ENCODE measurements at places on chromosomes 5 and 9.

DNA sequence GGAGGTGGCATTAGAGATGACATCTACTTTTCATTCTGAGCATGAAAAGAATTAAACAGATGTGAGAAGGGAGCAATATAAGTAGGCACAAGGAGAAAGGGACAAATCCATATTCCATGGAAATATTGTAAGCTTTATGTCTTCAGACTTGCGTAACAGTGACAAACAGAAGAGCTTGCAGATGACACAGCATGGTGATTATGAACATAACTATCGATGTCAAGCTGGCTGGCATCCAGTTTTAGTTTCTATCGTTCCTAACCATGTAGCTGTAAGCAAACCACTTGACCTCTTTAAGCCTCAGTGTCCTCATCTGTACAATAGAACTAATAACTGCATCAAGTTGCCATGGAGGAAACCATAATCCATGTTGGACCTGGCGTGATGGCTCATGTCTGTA is 246.7 kb upstream of the ADRA1B start:
- DNase-seq = no peak

DNA sequence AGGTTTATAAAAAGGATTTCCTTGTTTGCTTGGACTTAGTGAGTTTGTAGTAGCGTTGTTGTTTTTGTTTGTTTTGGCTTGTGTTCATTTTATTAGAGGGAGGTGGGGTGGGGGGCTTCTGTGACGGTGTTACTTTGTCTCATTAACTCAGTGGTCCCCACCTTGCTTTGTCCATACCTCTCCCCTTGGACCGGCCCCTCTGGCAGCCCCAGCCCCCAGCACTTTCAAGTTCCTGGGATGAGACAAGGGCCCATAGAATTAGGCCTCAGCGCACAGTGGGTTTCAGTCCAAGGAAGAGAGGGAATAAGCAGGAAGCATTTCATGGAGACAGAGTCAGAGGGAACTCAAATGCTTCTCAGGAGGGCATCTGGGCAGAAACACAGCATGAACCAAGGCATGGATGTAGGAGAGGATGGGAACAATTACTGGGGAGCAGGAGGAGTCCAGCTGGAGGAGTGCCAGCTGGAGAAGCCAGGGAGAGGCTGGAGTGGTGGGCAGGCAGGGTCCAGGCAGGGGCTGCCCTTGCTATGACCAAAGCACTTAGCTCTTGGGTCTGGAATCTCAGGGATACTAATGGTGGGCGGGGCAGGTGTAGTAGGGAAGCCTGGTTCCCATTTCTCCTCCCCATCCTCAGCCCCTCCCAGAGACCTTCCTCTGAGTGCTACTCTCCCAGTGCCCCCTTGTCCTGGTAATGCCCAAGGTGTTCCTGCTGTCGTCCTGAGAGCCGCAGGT is 23.5 kb upstream of the ENHO start:
- DNase-seq = no peak

GRCh38 chr5:172849606-172850453 is 15.8 kb downstream of the ERGIC1 start:
- no peak for DNase-seq

GRCh38 chr9:72065076-72065475 is 4.7 kb upstream of the C9orf57 start:
- no peak for DNase-seq

DNA sequence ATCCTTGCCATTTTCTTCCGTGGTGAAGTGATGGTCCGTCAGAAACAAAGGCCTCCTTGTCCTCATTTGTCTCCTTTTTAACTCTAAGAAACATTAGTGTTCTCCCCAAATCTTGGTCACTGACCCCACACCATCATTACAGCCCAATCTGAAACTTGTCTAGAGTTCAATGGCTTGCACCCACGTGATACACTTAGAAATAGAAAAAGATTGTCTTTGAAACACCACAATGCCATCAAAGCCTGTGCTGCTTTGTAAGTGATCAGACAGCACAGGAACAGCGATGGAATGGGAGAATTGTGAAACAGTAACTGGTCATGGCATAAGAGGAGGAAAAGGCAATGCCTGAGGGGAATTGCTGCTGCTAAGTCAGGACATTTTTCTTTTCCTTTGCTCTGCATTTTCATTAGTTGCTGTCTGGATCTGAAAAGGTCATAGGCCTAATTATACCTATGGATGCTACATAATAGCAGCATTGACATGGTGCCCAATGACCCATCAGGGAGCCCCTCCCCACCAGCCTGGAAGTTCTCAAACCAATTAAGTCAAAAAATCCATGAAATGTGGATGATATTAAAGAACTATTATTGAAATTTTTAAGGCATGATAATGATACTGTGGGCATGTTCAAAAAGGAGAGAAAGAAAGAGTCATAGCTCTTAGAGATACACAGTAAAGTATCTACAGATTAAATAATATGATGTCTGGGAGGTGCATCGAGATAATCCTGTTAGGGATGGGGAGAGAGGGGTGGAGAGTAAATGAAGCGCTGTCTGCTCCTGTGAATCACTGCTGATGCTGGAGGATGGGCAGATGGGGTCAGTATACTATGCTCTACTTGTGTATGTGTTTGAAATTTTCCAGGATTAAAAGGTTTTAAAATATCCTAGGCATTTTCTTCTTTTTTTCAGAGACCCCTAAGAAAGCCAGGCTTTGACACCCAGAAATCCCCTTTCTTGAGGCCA is 83.6 kb downstream of the ENC1 start:
- no peak for DNase-seq

DNA sequence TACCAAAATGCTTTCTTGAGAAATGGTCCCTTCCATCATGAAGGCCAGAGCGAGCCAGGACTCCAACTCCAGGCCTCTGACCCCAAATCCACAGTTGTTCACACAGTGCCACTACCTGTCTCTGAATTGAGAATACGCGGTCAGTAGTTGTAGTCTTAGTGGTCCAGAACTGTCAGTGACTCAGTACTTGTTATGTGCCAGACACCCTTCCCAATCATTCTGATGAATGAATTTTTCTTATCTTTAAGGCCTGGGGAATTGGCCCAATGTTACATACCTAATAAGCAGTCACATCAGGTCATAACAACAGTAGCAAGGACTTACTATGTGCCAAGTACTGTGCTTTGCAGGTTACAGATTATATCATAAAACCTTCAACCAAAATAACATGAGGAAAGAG is 72.7 kb upstream of the RARS1 start:
- no peak for DNase-seq

DNA sequence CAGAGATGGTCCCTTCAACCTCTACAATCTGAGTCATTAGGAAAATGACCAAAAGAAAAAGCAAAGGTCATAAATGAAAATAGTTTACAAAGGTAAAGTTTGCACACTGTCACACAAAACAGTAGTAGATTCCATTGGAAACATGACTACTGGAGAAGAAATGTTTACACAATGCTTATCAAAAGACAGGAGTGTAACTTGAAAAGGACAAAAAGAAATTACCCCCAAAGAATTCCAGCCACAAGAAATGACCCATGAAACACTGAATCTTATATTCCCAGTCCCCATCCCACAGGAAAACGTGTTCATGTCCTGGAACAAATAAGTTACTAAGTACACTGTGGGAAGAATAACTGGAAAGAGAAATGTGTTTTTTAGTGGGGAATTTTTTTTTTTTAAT is 385.1 kb downstream of the SEMA5A start:
- DNase-seq = no peak

DNA sequence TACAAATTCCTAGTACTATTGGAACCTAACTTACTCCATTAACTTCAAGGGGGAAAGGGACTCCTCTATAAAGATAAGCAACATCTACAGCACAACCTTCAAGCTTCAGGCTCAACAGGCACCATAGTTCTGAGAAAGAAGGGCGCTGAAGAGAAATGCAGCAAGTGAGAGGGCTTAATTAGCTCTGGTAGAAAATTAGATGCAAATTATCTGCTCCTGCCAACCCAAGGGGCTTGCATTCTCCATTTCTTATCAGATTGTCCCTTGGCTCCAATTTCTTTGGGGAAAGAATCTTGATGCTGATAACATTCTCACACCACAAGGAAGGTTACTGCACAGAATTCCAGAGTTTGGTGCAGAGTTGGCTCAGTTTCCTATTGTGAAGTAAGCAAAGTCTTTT is 214.6 kb downstream of the GABRG2 start:
- no peak for DNase-seq

DNA sequence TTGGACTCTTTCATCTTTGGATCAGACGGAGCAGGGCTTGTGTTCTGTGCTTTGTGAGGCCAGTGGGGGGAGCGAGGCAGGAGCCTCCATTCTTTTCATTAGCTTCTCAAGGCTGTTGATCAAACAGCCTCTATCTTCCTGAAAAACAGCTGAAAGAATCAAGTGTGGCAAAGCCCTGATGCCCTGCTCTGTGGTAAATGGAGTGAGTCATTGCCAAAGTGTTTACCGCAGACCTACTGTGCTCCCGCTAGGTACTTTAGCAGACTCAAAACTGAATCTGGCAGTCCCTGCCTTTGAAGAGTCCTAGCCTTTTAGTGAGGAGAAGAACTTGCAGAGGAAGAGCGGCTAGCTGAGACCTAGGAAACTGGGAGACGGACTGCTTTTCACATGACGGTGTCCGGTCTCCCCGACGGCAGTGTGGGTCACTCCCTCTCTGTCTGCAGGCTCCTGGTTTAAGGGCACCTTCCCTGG is 3.3 kb downstream of the ANKRD33B start:
- DNase-seq = peak; percentile 33

DNA sequence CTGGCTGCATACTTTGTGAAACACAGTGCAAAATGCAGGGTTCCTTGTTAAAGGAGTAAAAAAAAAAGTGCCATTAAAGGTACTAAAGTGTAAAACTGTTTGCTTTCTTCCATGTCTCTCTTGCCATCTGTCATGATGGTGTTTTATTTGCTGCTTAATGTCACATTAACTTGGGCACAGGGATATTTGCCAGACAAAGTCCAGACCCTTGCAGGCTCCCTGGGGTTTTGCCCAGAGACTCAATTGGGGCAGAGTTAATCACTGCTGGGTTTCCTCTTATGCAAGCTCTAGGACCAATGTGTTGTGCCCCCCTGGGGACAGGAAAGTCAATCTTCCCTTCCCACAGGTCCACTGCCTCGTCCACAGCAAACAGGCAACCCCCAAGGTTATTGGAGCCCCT is 274.3 kb upstream of the SGCD start:
- no peak for DNase-seq

DNA sequence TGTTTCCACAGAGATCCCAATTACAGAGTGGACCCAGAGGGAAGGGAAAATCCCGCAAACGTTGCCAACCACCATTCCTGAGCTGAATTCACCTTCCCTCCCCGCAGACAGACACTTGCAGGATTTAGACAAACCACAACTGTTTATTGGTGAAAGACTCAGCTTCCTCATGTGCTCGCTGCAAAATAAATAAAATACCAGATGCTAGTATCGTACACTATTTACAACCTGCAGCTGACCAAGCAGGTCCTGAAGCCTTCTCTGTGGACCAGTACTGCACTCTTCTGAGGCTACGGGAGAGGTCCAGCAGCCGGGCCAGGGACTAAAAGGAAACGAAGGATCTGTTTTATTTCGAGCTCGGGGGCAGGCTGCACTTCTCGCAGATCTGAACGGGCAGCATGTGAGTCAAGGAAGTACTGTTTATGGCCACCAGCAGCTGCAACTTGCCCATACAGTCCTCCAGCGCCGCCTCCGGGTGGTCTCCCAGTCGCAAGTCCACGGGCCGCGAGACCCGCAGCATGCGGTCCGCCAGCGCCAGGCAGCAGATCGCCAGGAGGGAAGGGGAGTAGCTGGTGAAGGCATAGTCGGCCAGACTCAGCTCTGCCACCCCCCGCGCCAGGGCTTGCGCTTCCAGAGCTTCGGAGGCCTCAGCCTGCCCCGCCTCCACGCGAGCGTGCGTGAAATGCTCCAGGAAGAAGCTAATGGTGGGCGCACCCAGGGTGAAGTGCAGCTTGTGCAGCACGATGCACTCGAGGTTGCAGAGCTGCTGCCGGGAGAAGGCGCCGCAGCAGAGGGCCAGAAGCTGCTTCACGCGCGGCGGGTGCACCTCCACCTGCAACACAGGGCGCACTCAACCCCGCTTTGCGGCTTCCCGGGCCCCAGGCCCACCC is 2.1 kb downstream of the CCNO start:
- DNase-seq = peak; percentile 59

DNA sequence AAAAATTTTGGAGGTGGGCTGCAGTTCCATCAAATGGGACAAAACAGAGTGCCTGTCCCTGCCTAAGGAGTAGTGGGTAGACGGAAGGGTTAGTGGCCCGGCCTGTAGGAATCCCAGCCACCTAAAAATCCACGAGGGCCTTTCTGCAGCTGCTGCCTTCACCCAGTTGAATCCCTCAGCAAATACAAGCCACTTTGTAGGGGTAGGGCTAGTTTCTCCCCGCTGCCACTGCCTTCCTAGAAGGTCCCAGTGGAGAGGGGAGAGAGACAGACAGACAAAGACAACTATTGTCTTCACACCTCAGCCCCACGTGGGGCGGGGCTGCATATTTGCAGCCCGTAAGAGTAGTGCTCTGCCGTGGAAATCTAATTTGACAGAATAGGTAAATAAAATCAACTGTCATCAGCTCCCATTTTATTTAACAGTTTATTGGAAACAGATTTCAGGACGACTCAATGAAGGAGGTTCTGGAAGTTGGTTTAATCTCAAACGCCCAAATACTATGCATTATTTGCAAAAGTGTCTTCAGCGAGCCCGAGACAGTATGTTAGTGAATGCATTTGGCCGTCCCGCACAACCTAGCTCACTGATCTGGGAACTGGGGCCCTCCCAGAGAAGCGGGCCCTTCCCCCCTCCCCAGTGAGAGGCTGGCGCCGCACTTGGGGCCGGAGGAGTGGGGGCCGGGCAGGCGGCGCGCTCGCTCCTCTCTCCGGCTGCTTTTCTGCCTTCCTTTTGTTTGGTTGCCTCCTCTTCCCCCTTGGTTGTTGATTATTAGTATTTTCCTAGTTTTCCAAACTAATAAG is 67.6 kb upstream of the TBCA start:
- no peak for DNase-seq

- no peak for DNase-seq
Measured at GRCh38 chr5:13624283-13625074, 320.0 kb downstream of the DNAH5 start.

DNA sequence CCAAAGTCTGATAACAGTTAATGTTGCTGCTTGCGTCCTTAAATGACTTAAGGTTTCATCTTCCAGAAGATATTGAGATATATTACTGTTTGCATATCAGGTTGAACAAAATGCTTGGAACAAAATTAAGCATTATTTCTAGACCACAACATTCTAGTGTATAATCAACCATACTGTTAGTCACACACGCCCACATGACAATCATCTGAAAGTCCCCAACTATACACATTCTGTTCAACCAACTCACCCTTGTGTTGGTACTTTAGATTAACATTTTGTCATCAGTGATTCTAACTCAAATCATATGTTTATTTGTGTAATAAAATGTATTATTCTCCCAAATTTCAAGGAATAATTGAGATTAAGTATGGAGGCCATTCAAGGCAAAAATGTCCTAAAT is 47.3 kb downstream of the LURAP1L start:
- no peak for DNase-seq

All from activated CD8-positive, alpha-beta memory T cell treated with anti-CD3 and anti-CD28 coated beads, Interleukin-2, amount 50 U/mL, for 48 hours (primary cell).